ENCODE measurements at places on chromosomes 16 and 17.

DNA sequence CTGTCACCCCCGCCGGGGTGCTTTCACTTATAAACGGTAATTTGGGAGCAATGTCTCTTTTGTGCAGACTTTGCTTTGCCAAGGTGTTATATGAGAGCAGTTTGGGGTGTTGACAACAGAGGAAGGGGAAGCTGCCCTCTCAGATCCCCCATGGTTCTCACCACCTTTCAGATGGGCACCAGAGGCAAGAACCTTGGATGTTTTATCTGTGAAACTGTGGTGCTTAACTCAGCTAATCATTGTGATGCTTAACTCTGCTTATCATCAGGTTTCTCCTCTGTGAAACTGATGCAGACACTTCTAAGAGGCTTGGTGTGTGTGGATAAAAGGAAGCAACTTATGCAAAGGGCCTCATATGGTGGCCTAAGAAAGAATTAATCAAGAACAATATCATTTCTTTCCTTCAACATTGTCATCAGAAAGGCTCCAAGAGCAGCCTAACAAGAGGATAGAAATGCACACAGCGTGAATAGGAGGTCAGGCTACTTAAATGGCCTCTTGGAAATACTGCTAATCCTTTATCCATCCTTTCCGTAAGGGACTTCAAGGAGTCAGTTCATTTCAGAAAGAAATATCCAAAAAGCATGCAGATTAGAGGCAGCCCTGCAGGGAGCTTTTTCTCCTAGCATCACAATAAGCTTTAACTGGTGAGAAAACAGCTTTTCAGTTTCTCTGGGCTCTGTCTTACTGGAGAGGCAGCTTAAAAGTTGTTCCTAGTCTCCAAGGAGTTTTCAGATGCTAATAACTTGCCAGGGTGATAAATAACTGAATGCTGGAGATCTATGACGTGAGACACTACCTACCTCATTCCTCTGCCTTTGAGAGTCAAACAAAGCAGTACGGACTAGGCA lies 55.1 kb upstream of the CLEC3A start:
- peaks cover 22% of the 10 kb centered on the region for H3K4me1 ChIP-seq
- no peak for DNase-seq
- H3K27me3 ChIP-seq: peaks cover 22% of the 10 kb centered on the region
- peaks cover 4% of the 10 kb centered on the region for H3K36me3 ChIP-seq

DNA sequence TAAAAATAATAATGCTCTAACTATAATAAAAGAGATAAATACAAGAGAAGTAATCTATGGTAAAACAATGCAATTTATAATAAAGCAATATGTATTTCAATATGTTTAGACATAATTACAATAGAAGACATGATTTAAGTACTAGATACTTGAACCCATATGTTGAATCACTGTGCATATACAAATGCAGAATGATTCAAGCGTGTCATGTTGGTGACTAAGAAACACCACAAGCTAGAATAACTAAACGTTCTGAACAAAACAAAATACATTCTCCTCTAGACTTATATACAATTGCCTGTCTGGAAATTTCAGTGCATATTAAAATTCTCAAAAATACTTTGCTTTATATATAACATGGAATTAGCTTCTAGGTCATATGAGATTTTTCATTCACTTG lies 11.2 kb downstream of the TADA2A start:
- H3K36me3 ChIP-seq: peaks cover 21% of the 10 kb centered on the region
- H3K27ac ChIP-seq: no peak overlapping the region
- no peak overlapping the region for H3K4me3 ChIP-seq
- DNase-seq: no peak
- no peaks in the 10 kb centered on the region for H3K27me3 ChIP-seq

- H3K27me3 ChIP-seq: peaks cover 64% of the 10 kb centered on the region
- no peak overlapping the region for H3K27ac ChIP-seq
- no peak for DNase-seq
- peaks cover 11% of the 10 kb centered on the region for H3K4me1 ChIP-seq
- no peaks in the 10 kb centered on the region for H3K36me3 ChIP-seq
These were observed 140.3 kb upstream of the FOXF1 start for GRCh38 chr16:86370062-86370461.

DNA sequence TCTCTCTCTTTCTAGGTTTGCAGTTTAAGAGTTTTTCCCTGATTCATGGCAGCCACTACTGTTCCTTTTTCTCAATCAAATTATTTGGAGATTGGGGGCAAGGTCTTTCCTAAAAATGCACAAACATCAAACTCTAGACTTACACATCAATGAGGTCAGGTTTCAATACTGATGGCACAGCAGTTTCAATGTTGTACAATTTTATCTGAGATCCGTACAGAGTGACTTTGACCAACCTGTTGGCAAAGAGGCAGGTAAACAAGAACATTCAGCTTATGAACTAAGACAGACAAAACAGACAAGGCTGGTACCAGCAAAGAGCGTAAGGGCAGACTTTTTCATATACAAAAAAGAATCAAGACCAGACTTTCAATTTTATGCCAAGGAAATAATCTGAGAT lies 58.0 kb upstream of the GSG1L start:
- peaks cover 24% of the 10 kb centered on the region for H3K36me3 ChIP-seq
- no peaks in the 10 kb centered on the region for H3K4me1 ChIP-seq
- H3K4me3 ChIP-seq: no peak overlapping the region
- H3K27me3 ChIP-seq: no peaks in the 10 kb centered on the region
- no peak for DNase-seq

- H3K4me3 ChIP-seq: peak overlapping the region; percentile 77
- no peaks in the 10 kb centered on the region for H3K27me3 ChIP-seq
- H3K36me3 ChIP-seq: peaks cover 11% of the 10 kb centered on the region
- H3K4me1 ChIP-seq: peaks cover 43% of the 10 kb centered on the region
- H3K27ac ChIP-seq: peak overlapping the region; percentile 31
- no peak for DNase-seq
These were observed 700 bp downstream of the MFAP4 start for GRCh38 chr17:19386051-19386929.

- peaks cover 21% of the 10 kb centered on the region for H3K36me3 ChIP-seq
- no peak for DNase-seq
- no peak overlapping the region for H3K4me3 ChIP-seq
These were observed 43.3 kb downstream of the RANBP10 start for GRCh38 chr16:67763066-67763465.
